ENCODE measurements at places on chromosomes 3 and 15.

- DNase-seq: no peak
Measured at GRCh38 chr3:26050776-26051175, 260.9 kb downstream of the OXSM start.

GRCh38 chr3:171979081-171979480, 60.3 kb upstream of the FNDC3B start:
- DNase-seq: no peak

- DNase-seq: no peak
Measured at GRCh38 chr3:173849489-173849888, 451.9 kb downstream of the NLGN1 start.

DNA sequence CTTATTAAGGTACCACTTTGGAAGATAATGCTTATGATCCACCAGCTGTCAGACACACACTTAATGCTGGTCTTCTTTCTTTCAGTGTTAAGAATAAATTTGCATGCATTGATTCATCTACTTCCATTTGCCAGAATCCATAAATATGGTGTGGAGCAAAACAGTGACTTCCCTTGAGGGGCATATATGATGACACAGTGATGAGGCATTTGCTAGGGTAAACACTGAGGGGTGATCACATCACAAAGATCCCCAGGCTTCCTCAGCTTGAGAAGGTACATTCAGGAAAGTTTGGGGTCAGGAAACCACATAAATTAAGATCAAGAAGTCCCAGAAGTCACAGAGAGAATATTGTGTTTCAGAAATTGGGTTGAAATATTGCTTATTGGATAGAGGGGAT, 9.9 kb upstream of the ZBED2 start:
- no peak for DNase-seq

DNA sequence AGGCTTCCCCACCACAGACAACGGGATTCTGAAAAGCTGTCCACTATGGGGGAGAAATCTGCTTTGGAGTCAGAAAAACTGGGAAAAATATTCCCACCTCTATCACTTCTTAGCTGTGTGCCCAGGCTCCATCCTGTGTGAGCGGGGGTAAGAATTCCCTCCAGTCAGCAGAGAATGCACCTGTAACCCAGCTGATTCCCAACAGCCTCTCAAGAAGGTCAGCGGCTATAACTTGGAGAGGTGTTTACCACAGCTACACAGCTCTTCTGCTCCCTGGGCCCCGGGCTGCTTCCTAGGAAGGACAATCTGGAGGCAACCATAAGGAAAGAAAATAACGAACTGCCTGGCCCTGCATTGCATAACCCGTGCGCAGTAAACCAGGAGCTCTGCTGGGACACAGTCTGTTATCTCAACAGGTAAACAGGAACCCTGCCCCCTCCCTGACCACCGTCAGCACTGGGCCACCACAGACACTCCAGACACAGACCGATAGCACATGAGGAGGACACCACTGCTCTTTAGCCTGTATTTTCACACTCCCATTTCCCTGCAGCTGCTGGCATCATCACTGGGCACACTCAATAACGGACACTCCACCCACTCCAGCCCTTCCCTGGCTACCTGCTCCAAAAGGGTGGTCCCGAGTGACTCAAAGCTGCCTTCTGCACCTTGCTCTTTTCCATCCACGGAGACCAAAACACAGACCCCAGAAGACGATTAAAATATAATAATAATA, 2.1 kb downstream of the RAB43 start:
- DNase-seq: no peak

- DNase-seq: no peak
Measured at GRCh38 chr15:89364341-89364740, 29.7 kb upstream of the POLG start.

- no peak for DNase-seq
Measured at GRCh38 chr3:71537211-71537611, 46.3 kb downstream of the FOXP1 start.

GRCh38 chr15:51198701-51199232, 104.1 kb upstream of the TNFAIP8L3 start:
- DNase-seq: no peak

GRCh38 chr15:47339800-47340570, 377.3 kb upstream of the SEMA6D start:
- no peak for DNase-seq

GRCh38 chr3:119627461-119627860, 29.8 kb downstream of the PLA1A start:
- DNase-seq: no peak

GRCh38 chr3:18189282-18190050, 235.7 kb downstream of the SATB1 start:
- no peak for DNase-seq

DNA sequence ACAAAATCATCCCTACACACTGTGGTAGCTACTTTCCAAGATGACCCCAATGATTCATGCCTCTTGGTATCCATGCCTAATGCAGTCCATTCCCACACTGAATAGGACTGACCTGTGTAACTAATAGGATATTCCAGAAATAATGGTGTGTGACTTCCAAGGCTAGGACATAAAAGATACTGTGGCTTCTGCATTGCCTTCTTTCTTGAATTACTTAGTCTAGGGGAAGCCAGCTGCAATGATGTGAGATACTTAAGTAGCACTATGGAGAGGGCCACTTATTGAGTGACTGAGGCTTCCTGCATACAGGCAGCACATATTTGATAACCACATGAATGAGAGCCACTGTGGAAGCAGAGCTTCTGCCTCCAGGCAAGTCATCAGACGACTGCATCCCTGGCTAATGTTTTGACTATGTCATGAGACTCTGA, 50.1 kb downstream of the NR1I2 start:
- DNase-seq: no peak
